ENCODE measurements at places on chromosomes 13 and 19.

- DNase-seq: no peak
Observed at GRCh38 chr19:31670931-31671330, 321.7 kb upstream of the TSHZ3 start.

DNA sequence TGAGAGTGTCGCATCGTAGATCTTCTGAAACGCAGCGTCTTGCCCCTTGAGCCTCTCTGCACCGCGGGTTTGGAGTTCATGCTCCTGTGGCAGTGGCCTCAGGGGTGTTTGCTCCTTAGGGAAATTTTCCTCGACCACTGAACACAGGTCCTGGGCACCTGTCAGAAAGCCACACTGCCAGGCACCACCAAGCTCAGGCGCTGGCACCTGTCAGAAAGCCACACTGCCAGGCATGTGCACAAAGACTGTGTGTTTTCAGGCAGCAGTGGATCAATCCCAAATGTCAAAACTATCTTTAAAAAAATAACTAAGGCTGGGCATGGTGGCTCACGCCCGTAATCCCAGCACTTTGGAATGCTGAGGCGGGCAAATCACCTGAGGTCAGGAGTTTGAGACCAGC is 87.1 kb downstream of the ATP11A start:
- no peak for DNase-seq

DNA sequence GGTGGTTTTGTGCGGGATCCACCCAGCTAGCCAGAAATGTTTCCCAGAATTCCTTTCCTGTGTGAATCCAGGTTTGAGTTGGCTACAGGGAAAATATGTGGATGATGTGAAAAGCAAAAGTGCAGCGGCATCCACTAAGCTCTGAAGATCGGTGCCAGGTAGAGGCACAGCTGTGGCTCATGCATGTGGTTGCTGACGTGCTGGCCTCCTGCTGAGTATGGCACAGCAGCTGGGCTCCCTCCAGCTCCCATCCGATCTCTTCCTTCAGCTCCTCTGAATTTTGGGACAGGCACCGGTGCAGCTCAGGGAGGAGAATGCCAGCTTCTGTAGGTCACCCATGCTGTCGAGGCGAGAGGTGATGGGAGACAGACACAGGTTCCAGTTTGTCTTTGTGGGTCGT is 84.0 kb upstream of the GSX1 start:
- no peak for DNase-seq

DNA sequence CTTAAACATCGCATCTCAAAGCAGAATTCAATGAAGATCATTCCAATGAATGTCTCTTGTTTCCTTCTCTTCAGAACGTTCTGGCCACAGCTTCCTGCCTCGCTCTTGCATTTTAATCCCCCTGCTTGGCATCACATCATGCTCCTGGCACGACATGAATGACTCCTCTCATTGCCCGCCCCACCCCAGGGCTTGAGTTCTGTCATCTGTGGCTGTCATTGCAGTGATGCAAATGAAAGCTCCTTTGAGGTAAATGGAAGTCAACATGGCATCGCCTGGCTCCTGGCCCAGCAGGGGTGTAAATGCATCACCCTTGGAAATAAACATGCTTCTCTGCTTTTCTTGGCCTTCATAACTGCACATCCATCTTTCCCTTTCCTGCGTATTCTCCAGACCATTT is 48.6 kb downstream of the SCEL start:
- no peak for DNase-seq

DNA sequence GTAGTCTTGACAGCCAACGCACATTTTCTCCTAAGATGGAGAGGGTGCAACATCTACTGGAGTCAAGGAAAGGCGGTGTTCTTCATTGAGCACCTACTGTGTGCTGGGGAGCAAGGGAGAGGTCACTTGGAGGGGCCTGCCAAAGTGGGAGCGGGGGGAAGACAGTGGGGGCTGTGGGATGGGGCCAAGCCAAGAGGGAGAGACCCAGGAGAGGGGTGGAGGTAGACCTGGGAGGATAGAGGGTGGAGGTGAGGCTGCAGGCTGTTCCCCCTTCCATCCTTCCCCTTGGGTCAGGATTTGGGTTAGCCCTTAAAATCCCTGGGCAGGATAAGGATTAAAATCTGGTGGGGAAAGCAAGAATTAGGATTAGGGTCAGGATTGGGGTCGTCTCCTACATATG is 1.7 kb upstream of the PLPP2 start:
- DNase-seq: no peak

- no peak for DNase-seq
Observed at GRCh38 chr19:12996406-12997094, 1.3 kb downstream of the NFIX start.

- no peak for DNase-seq
Observed at GRCh38 chr19:10691883-10692282, 9.4 kb upstream of the QTRT1 start.

DNA sequence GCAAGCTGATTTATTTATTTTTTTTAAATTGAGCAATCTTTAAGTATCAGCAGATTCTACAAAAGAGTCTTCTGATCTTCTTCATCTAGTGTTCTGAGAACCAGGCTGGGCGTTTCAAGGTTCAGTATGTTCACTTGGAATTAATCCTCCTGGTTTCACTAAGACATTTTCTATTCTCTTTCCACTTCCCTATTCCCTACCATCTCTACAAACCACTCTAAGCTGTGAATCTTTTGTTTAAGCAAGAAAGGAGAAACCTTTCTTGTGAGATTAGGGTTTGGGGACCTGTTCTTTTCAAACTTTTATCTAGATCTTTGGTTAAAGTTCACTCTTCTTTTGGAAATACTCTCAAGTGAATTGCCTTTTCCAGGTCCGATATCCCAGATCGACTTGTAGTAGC is 59.3 kb downstream of the URI1 start:
- no peak for DNase-seq

DNA sequence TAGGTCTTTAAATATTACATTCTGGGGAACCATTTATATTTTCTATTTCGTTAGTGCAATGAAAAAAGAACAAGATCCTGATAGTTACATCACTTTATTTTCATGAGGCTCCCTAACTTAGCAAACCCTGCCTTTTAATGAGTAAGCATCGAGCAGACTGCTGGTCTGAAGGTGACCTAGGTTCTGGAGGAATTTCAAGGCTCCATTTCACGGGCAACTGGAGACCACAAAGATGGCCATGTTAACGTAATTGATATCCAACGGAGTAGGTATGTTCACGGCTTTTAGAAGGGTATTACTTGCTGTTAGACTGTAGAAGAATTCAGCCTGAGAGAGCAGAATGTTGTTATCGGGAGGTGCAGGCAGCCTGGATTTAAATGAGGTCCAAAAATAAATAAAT is 1597.6 kb downstream of the EFNB2 start:
- no peak for DNase-seq

- DNase-seq: no peak
Observed at GRCh38 chr19:21109116-21109515, 27.1 kb downstream of the ZNF714 start.

DNA sequence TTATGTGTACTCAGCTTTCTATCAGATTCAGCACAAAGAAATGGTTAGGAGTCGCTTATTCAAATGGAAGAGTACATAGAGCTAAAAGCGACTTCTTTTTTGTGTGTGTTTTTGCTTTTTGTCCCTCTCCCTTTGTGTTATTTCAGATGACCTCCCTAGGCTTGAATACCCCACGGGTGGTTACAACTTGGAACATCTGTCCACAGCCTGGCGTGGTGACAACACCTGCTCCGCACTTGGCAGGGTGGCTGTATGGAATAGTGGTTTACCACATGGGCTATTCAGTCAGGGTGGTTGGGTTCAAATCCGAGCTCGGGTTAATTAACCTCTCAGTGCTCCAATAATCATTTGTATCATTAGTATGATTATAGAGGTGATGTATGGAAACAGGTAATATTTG is 151.6 kb upstream of the FREM2 start:
- no peak for DNase-seq

- DNase-seq: no peak
Observed at GRCh38 chr19:45785781-45786532, 3.7 kb upstream of the DMPK start.

- no peak for DNase-seq
Observed at GRCh38 chr19:31249217-31249616, 100.0 kb downstream of the TSHZ3 start.

GRCh38 chr13:82070416-82070815 is 1729.5 kb upstream of the SPRY2 start:
- no peak for DNase-seq

GRCh38 chr13:41905600-41906254 is 55.2 kb downstream of the VWA8 start:
- no peak for DNase-seq

GRCh38 chr13:113489171-113489548 is 1.4 kb downstream of the DCUN1D2 start:
- no peak for DNase-seq

- peak; percentile 31 for DNase-seq
Observed at GRCh38 chr19:45251452-45252354, 632 bp downstream of the MARK4 start.

DNA sequence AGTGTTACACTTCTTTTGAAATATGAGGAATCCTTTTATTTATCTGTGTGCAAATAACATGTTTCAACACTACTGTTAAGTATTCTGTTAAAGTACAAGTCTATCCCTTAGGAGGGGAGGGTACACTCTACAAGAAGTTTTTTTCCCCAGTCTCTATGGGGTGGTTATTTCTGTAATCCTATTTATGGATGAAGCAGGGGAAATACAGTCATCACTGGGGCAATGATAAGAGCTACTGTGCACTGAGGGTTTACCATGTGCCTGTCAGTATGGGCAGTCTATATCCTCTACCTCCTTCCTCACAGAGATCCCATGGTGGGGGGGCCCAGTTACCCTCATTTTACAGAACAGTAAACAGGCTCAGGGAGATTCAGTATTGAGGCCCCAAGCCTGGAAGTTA is 16.6 kb upstream of the TRIM13 start:
- DNase-seq: no peak

- DNase-seq: no peak
Observed at GRCh38 chr13:62193919-62194318, 778.3 kb upstream of the PCDH20 start.

- DNase-seq: no peak
Observed at GRCh38 chr13:41601718-41602445, 144.5 kb downstream of the RGCC start.

DNA sequence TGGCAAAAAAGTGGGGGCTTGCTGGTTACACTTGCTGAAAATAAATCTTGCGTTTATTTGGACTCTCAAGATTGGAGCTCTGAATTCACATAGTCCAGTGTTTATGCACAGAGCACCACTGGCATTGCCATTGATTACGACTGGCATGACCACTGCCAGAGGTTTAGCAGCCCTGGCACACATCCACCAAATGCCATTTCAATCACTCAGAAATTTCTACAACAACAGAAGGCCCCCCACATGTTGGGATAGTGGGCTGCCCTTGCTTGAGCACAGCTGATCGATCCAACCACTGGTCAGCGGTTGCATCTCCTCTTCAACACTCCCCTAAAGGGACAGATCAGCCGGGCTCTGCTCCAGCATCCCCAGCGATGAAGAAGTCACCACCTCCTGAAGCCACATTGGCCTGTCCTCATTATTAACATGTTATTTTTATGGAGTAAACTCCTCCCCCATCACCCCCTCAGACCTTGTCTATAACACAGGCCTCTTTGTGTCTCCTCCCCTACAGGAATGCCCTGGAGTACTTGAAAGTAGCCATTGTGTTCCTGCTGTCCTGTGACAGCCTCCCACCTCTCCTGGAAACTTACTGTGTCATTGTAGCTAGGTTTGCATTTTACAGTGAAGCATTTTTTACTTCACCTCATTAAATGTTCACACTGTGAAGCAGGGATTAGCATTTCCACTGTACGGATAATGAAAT is 51.3 kb downstream of the CDADC1 start:
- no peak for DNase-seq

- DNase-seq: no peak
Observed at GRCh38 chr19:10862561-10863106, 8.7 kb upstream of the CARM1 start.

DNA sequence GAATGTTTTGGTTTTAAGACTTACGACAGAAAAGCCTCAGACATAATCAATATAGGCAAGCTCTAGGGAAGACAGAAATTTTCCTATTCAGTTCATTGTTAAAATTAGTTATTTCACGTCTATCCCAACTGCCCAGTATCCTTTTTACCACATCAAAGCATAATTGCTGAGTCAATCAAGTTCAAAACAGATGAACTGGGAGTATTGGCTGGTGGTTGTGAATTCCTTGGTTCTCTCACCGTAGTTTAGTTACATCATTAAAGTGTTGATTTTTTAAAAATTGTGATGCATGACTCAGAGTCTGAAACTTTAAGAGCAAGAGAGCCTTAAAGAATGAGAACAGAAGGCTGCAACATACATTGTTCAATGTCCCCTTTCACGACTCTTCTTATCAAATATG is 143.3 kb upstream of the FREM2 start:
- no peak for DNase-seq

- no peak for DNase-seq
Observed at GRCh38 chr13:77800219-77800618, 102.7 kb downstream of the SLAIN1 start.

GRCh38 chr19:33299051-33299688 is 3.2 kb downstream of the CEBPA start:
- DNase-seq: no peak

DNA sequence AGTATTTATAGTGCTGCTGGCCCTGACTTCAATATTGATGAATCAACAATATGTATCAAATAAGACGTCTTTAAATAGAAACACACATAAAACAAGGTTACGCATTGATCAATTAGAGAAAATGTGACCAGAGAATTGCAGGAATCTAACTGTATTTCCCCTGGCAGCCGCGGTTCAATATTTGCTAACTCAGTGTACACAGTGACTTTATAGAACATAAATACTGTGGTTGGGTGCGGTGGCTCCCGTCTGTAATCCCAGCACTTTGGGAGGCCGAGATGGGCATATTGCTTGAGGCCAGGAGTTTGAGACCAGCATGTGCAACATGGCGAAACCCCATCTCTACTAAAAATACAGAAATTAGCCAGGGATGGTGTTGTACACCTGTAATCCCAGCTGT is 22.8 kb upstream of the UPF3A start:
- DNase-seq: no peak

All from stimulated activated CD8-positive, alpha-beta memory T cell treated with anti-CD3 and anti-CD28 coated beads, Interleukin-4, amount 100 ng/mL, for 48 hours (primary cell).